Stimulated activated naive CD4-positive, alpha-beta T cell treated with Interleukin-2 at 50 U/mL for 16 hours (primary cell): ENCODE measurements at places on chromosomes 16 and 17.

DNA sequence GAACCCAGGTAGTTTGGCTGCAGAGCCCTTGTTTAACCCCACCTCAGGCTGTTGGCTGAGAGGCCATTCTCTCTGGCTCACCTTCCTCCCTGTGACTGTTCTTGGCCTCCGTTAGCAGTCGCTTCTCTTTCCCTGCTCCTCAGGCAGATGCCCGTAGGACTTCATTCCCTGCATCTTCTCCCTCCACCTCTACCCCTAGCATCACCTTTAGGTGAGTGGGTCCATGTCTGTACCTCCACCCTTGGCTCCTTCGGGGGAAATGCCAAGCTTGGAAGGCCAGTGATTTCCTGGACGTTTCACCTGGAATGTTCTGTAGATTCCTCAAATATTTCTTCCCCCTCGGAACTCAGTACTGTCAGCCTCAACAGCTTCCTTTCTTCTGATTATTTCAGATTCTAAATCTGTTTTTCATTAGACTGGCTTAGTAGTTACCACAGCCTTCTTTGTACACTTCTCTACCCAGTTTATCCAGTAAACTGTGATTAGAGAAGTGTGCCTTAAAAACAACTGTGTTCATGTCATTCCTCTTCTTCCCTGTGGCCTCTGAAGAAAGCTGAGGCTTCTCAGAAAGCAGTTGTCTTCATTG lies 227.9 kb downstream of the MSI2 start:
- no peak for DNase-seq

DNA sequence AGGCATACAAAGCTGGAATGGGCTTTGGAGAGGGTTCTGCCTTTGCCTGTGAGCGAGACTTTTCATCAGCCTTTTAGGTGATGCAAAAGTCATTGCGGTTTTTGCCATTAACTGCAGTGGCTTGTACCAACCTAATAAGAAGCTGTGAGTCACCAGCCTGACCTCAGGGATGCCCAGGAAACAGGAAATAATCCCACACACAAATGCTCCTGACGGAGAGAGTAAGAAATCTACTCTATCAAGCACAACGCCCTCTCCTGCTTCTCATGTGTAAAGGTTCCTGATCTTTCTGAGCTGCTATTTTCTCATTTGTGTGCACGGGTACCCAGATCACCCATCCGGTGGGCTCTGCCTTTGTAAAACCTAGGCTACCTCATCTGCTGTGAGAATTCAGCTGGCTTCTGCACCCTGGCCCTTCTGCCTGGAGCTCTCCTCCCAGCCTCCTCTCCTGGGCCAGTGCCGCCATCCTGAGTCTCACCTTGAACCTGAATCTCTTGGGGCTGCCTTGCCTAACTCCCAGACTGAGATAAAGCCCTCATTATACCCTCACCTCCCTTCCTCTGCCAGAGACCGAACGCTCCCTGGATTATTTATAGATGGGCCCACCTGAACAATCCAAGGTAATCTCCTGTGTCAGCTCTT lies 299.7 kb downstream of the C16orf95 start:
- DNase-seq: no peak

DNA sequence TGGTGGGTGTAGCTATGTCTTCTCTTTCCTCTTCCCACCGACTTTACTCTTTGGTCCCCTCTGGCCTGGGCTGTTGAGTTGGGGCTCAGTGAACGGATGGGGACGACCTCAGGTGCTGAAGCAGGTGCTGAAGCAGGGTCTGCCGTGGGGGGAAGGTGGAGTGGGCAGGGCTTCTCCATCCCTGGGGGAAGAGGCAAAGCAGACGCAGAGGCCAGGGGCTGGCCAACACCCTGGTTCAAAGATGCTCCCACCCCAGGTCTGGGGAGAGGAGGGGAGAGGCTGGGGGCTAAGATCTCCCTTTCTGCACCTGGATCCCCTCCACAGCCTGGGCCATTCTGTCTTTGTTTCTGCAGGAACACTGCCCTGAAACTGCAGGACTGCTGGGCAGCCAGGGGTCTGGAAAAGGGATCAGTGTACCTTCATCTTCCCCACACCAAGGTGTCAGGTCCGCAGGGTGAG lies 22.9 kb downstream of the ALOX12B start:
- DNase-seq: no peak

DNA sequence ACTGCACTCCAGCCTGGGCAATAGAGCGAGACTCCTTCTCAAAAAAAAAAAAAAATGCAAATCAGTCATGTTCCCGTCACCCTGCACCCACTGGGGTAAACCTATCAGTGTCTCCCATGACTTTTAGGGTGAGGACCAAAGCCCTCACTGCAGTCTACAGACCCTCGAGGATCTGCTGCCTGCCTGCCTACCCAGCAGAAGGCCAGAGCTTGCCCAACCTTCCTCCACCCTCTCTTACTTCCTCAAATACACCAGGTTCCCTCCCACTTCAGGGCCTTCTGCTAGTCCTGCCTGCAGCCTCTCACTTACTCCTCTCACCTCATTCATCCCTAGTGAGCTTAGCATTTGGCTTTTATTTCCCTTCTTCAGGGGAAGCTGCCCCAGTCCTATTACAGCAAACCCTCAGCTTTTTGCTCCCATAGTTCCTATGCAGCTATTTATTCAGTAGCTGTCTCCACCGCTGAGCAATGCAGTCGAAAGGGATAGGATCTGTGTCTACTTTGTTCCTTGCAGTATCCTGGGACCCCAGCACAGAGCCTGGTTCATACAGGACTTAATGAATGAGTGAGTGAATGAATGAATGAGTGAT lies 17.8 kb upstream of the TOB1 start:
- DNase-seq: no peak

DNA sequence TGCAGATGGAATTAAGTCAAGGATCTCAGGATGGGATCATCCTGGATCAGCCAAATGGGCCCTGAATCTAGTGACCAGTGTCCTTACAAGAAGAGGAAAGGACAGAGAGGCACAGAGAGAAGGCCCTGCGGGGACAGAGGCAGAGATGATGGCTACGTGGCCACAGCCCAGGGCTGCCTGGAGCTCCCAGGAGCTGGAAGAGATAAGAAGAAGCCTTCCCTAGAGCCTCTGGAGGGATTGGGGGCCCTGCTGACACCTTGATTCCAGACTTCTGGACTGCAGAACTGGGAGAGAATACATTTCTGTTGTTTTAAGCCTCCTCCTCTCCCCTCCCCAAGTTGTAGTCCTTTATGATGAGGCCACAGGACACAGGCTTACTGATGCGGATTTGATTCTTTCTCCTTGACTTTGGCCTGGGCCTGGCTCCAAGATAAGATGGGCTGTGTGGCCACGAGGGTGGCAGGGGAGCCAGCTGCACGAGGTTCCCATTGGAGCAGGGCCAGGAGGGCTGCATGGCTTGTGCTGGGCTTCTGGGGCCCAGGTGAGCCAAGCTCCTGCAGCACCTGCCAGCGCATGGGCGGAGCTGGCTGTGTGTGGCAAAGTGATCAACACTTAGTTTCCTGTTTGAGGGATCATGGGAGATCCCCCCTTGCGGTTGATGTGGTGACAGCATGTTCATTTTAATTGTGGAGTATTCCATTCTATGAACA lies 146.1 kb downstream of the IRF8 start:
- no peak for DNase-seq
